ENCODE measurements at places on chromosomes 3 and 15.
A peak's percentile ranks its signal among the peaks of the same experiment; 100 is the strongest.

GRCh38 chr15:50017522-50017921 lies 101.5 kb downstream of the ATP8B4 start:
- DNase-seq, result no peak

DNA sequence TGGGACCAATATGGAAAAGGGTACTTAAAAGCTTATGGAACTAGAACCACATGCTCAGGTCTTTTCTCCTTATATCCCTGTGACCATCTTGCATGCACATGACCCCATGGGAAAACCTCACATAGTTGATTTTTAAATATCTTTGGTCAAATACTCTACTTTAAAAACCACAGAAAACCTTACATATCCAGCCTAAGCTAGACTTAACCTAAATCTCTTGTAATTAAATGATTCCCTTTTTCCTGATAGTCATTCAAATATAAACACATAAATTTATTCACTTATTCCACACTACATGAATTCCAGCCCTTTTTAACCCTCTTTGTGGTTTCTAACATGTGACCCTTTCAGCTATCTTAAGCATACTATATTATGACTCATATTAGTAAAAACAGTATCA lies 46.8 kb downstream of the DNAJC13 start:
- DNase-seq, result no peak

GRCh38 chr3:53658613-53659193 lies 164.3 kb downstream of the CACNA1D start:
- DNase-seq, result no peak

- no peak for DNase-seq
Measured at GRCh38 chr3:78519281-78519680, 1248.5 kb downstream of the ROBO1 start.

DNA sequence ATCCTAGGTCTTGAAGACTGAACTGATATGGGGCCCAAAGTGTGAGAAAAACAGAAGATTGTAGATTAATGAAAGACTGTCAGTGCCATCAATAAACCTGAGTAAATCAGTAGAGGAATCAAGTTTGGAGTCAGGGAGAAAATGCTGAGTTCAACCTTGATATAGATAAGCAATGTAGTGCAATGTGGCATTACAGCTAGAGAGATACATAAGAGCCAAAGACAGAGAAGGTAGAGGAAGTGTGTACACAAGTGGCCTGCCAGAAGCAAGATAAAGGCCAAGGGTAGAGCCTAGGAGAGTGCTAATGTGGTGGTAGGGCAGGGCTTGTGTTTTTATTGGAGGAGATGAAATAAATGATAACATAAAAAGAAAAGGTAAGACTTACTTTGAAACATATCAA lies 26.0 kb upstream of the EID1 start:
- no peak for DNase-seq

DNA sequence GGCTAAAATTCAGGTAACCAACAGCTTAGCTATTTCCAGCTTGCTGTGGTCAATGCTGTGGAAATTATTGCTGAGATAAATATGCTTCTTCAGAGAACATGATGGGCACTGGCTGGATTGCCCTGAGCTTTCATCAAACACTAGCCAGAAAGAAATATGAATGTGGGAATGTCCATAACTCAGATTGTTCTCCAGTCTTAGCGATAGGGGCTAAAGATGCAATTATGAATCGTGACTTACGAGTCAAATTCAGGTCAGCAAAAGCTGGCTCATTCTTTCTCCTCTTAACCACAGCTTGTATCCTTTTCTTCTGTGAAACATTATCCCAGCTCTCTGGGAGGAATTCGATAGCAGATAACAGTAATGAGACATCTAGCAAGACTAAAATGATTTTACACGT lies 307.6 kb downstream of the RYR3 start:
- DNase-seq, result no peak

DNA sequence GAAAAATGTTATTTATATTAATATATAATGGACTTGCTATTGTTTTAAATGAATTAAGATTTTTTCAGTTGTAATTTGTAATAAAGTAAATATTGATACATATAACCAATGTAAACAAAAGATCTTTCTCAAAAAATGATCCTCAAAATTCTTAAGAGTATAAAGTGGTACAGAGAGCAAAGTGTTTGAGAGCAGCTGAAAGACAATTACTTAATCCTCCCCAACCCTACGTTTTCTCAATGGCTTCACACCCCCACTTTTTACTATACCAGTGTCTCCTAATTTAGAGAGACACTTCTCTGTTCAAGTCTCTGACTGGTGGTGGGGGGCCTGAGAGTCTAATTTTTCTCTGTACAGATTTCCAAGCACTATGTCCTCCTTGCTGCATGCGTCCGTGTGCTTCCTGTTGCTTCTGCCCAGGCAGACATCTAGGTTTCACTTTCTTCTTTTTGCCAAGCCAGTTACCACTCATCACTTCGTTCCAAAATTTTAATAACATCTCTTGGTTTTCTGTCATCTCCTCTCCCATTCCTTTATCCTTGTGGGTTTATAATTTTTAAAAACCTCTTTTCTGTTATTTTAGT lies 276.3 kb upstream of the DNAJC19 start:
- no peak for DNase-seq

GRCh38 chr15:81316267-81316666 lies 7.7 kb downstream of the STARD5 start:
- no peak for DNase-seq

GRCh38 chr3:127887321-127887720 lies 27.7 kb upstream of the KBTBD12 start:
- DNase-seq, result no peak

- no peak for DNase-seq
Measured at GRCh38 chr15:82986442-82986780, 401 bp downstream of the RAMAC start.

DNA sequence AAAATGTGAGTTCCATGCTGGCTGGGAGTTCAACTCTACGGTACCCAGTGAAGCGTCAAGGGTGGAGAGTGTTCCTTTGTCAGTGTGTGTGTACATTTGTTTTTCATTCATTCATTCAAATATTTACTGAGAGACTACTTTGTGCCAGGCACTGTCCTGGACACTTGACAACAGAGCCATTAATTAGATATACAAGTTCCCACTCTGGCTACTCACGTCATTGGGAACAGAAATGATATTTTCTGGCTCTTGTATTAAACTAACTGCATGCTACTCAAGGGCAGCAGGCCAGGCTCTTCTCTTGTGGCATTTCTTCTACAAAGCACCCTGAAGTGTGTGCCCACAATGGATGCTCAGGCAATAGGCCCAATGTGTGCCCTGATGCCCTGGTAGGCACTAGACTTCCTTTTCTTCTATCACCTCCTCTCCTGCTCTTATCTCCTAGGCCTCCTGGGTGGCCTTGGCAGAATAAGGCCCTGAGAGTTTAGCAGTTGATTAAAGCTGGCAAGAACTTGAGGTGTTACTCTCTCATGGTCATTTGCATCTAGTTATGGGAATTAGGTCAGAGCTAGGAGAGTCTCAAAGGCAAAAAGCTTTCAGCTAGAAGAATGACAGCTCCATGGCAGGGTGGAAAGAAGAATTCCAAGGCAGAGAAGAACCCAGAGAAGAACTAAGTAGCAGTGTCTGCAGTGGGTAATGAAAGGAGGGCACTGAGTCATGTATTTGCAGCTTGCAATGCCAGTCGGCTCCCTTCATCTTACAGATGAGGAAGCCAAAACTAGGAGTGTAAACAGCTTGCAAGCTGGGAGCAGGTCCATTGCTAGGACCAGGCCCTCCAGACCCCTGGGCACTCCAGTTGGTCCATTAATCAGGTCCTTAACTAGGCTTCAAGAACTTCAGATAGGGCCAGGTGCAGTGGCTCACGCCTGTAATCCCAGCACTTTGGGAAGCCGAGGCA lies 14.0 kb upstream of the SMAD3 start:
- no peak for DNase-seq

- no peak for DNase-seq
Measured at GRCh38 chr3:184222521-184222920, 6.9 kb upstream of the VWA5B2 start.

DNA sequence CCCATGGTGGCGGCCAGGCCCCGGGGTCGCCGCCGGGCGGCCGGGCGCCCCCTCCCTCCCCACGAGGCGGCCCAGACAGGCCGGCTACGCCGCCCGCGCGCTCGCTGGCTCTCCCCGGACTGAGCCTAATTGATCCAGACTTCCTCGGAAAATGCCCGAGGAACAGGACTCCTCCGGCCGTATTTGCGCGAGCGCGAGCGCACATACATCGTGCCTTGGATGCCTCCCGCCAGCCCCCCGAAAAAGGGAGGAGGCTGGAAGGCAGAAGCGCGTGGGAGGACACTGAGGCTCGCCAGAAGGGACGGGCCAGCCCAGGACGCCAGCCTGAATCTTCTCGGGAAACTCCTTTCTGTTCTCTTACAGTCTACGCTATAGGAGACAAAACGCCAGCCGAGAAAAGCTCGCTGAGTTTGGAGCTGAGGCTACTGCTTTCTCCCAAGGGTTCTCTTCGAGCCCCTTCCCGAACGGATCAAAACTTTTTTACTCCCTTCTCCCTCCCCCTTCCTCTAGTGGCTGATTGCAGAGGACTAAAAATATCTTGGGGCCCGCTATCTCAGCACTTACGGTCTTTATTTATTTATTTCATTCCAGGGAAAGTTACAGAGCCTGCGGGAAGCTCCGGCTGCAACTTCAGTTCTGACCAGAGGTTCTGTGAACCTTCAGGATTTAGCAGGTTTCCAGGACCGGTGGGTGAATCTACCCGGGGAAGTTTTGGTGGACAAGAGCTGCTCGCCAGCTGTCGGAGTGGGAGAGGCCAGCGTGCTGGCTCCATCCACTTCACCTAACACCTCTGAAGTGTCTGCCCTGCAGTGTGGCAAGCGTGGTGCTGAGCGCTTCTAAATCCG lies at the start of gene PDZRN3:
PDZRN3 (minus strand) TSS at position 121 of the 845 bp plus-strand sequence.
- DNase-seq, result peak; percentile 82

- no peak for DNase-seq
Measured at GRCh38 chr15:65638681-65639089, 16.9 kb downstream of the SLC24A1 start.

Data from left ventricle myocardium superior (tissue), 1 donor.